ENCODE measurements at places on chromosomes 13 and 19.

DNA sequence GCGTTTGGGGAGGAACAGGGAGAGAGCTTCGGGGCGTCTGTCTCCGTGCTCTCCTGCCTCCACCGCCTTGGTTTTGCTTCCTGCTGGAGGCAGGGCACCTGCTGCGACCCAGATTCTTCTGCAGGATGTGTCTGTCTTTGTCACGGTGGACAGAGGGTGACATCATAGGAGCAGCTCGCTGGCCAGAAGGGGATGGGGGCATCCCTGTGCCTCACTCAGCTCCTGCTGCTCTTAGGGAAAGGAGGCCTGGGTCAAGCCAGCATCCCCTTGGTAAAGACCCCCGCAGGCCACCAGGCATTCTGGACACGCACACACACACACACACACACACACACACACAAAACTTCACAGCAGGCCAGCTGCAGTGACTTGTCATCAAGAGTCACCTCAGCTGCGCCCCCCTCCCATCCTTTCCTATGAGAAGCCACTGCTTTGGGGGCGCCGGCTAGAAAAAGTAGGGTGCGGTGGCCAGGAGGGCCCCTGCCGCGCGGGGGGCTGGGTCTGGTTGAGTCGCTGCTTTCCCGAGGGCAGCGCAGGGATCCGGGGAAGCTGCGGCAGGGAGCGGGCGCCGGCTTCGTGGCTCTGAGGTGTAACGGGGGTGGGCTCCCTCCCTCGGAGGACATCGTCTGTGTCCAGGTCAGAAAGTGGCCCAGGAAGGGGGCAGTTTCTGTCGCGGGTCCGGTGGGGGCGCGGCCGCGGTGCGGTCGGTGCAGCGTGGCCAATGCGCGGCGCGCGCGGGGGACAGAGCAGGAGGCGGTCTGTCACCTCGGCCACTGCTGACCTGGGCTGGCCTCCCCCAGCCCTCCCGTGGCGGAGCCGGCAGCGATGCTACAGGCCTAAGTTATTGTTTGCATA, 15.8 kb upstream of the NPAS1 start:
- DNase-seq = no peak

- DNase-seq = no peak
These were observed 13.8 kb upstream of the CEACAM16 start for GRCh38 chr19:44684892-44685863.

DNA sequence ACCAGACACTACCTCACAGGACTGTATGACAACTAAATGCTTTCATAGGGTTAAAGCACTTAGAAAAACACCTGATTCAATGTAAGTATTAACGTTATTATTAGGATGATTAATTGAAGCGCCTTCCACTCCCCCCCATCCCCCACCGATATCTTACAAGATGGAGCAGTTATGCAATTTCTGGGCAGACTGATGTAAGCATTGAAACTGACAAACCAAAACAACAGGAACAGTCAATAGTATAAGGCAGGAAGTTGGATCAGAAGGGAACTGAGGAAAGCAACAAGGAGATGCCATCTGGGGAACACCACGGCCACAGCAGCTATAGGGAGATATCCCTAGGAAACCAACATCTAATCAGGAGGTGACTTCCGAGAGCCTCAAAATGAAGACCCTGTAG, 3.8 kb downstream of the LCP1 start:
- DNase-seq = no peak

DNA sequence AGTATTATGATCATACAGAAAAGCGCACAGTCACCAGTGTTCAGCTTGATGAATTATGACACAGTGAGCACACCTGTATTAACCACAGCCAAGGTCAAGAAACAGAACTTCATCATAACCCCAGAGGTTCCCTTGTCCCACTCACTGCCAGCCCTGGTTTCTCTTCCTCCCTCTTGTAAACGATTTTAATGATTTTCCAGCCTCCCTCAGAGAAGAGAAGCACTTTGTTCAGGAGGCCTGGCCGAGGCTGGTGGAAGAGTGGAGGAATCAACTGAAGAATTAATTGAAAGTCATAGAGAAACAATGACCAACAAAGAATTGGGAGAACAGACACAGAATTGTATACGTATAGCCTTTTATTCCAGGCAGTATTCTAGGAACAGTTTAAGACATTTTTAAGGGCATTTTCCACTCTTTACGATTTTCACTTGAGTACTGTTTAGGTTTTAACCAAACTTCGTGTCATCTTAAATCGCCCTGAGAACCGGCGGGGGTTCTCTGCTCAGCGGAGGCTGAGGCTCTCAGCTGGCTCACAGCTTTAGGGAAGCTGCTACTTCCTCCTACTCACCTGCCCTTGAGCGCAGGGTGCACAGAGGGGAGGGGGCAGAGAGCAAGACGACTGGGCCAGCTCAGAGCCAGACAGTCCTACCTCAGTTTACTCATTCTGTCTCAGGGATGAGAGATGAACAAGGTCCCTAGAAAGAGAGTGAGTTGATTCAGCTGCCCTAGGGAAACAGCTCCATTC, 108.6 kb downstream of the AKAP11 start:
- DNase-seq = no peak
